ENCODE measurements at places on chromosomes 5 and 9.

DNA sequence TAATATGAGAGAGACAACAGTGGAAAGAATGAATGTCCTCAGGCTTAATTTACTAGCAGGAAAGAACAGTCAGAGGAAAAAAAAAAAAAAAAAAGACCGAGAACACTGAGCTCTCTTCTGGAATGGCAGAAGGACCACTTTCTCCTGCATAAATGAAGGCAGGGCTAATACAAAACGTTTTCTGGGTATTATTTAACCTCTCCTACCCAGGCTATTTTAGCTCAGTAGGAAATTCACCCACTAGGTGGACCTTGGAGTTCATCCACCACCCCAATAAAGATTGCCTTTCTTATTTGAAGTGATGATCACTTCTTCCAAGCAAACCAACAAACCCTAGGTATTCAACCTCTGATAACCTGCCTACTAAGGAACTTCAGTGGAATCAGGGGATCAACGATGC lies 3.7 kb downstream of the GLIS3 start:
- no peak for DNase-seq
- no peaks in the 10 kb centered on the region for H3K36me3 ChIP-seq
- peaks cover 8% of the 10 kb centered on the region for H3K4me1 ChIP-seq

DNA sequence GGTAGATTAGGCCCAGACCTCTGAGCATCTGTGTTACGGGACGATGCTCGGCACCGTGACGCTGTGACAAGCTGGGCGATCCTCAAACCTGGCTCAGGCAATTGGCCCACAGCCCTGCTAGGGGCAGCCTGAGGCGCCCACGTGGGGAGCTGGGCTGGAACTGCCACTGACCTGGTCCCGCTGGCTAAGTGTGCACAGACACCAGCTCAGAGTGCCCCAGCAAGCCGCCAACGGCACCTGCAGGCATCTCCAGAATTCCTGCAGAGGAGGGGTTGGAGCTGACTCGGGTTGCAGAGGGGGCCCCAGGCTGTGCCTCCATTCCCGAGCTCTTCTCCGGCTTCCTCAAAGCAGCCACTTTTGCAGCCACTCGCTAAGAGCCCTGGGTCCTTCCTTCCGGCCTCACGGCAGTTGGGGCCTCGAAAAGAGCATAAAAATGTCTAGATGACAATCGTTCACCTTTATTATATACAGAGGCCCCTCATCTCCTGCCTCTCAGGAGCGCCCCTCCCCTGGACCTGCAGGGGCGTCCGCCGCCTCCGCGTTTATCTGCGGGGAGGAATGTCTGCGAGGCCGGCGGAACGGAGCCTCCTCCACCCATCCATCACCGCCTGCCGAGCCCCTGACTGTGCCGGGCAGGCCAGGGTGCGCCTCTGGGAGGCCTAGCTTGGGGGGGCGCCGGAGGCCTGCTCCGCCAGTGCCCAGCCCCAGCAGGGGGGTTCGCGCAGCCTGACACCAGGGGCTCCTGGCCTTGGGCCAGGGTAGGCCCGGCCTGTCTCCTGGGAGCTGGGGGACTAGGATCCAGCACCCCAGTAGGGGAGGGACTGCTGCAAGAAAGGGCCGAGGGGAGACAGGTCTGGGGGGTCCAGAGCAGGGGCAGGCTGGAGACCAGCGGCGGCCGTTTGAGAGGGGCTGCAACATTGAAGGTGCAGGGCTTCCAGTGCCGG lies 144.9 kb downstream of the BARX1 start:
- no peaks in the 10 kb centered on the region for H3K36me3 ChIP-seq
- H3K4me1 ChIP-seq, result no peaks in the 10 kb centered on the region
- H3K4me3 ChIP-seq, result no peak overlapping the region
- H3K27ac ChIP-seq, result no peak overlapping the region
- no peaks in the 10 kb centered on the region for H3K27me3 ChIP-seq
- no peak for DNase-seq

DNA sequence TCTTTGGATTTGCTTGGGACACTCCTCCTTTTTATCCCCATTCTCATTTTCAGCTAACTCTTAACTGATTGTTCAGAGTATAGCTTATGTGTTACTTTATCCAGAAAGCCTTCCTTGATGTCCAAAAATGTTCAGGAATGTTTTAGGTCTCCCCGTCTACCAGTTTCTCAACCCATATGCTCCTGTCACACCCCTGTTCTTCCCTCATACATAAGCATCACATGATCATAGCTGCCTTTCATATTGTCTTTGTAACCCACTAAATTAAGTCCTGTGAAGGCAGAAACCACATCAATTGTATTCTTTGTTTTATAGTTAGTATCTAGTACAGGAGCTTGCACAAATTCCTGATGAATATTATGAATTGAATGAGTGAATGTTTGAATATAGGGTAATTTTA lies 321.9 kb upstream of the ACTBL2 start:
- no peaks in the 10 kb centered on the region for H3K4me1 ChIP-seq
- DNase-seq, result no peak
- no peak overlapping the region for H3K27ac ChIP-seq

GRCh38 chr9:112831281-112831851 lies 59.3 kb downstream of the SLC46A2 start:
- no peaks in the 10 kb centered on the region for H3K4me1 ChIP-seq
- no peaks in the 10 kb centered on the region for H3K27me3 ChIP-seq
- DNase-seq, result no peak
- no peaks in the 10 kb centered on the region for H3K36me3 ChIP-seq
- no peak overlapping the region for H3K4me3 ChIP-seq

DNA sequence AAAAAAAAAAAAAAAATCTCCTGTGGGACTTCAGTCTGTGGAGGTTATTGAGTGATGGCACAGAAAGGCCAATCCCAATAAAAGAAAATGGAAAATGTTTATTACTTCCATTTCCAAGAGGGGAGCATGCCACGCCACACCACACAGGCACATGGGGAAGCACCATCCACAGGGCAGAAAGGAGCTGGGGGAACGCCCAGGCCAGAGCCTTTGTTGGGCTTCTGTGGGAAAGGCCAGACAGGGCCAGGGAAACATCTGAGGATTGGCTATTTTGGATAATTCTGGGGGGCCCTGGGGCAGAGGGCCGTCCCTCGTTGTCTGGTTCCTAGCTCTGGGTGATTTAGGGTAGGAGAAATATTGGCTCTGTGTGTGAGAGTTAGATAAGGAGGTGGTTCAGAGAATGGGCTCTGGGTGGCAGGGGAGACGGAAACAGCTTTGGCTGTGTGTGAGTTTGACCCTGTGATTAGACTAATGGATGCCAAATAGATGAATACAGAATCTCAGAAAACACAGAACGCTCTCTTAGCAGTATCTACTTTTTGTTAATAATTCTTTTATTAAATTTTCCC lies 49.0 kb upstream of the ABL1 start:
- no peak for DNase-seq
- H3K36me3 ChIP-seq, result no peaks in the 10 kb centered on the region
- peaks cover 5% of the 10 kb centered on the region for H3K4me1 ChIP-seq
- no peak overlapping the region for H3K4me3 ChIP-seq

- no peaks in the 10 kb centered on the region for H3K27me3 ChIP-seq
- H3K27ac ChIP-seq, result no peak overlapping the region
- H3K36me3 ChIP-seq, result no peaks in the 10 kb centered on the region
- no peak overlapping the region for H3K4me3 ChIP-seq
These were observed 74.4 kb downstream of the FAM174A start for GRCh38 chr5:100609594-100609993.

- no peaks in the 10 kb centered on the region for H3K27me3 ChIP-seq
- DNase-seq, result no peak
- no peaks in the 10 kb centered on the region for H3K4me1 ChIP-seq
- H3K27ac ChIP-seq, result no peak overlapping the region
These were observed 436.7 kb downstream of the ZSWIM6 start for GRCh38 chr5:61768692-61769281.

- DNase-seq, result no peak
- H3K4me3 ChIP-seq, result no peak overlapping the region
- H3K4me1 ChIP-seq, result no peaks in the 10 kb centered on the region
- H3K36me3 ChIP-seq, result no peaks in the 10 kb centered on the region
- no peak overlapping the region for H3K27ac ChIP-seq
These were observed 256.3 kb upstream of the C9orf72 start for GRCh38 chr9:27829621-27830020.

DNA sequence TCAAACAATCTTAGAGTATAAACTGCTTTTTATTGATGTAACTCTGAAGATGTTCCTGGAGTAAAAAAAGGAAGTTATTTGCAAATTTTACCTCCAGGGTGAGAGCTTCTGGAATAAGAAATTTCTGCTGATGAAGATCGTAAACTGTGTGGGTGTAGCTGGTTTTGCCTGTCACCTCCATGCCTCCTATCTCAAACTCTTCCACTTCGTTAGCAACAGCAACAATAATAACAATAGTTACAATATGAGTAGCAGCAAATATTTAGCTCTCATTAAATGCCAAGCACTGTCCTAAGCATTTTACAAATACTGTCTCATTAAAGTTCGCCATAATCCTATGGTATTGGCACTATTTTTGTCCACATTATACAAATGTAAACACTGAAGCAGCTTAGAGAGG lies 57.9 kb downstream of the GCNT1 start:
- no peak overlapping the region for H3K4me3 ChIP-seq
- H3K36me3 ChIP-seq, result no peaks in the 10 kb centered on the region
- H3K27me3 ChIP-seq, result no peaks in the 10 kb centered on the region
- 0 out of 2 replicates have a peak, but pooled peaks cover 2% of the 10 kb centered on the region for H3K4me1 ChIP-seq
